Activated T-cell treated with anti-CD3 and anti-CD28 coated beads, Interleukin-2, amount 50 U/mL, for 24 hours (primary cell): ENCODE measurements at places on chromosomes 4 and X.
A peak's percentile ranks its signal among the peaks of the same experiment; 100 is the strongest.

DNA sequence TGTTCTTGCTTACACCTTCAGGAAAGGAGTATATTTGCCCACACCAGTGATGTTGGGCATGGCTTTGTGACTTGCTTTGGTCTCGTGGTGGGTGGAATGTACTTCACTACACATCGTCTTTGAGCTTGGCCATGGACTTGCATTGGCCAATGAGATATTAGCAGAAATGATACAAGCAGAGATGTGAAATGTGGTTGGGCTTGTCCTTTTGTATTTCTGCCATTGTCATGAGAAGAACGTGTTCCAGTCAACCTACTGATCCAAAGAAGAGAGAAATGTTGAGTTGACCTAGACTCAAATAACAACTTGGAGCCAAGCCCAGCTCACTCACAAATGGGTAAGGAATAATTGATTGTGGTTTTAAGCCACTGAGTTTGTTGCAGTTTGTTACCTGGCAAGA lies 138.4 kb upstream of the ARX start:
- no peak for DNase-seq

- no peak for DNase-seq
These were observed 25.5 kb upstream of the LRCH2 start for GRCh38 chrX:115259238-115259875.

DNA sequence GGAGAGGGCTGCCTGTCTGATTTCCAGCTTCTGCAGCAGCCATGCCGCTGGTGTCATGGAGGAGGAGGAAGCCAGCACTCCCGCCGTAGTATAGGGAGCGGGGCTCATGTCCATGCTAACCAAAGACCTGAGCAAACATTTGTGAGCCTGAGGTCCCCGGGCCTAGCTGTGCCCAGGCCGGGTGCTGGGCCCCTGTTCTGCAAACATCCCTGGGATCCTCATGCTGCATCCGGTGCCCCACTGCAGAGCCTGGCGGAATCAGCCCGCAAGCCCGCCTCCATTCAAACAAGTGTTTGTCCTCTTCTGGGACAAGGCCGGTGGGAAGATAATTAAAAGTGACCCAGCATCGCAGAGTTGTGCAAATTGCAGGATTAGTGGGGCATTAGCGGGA lies 106.3 kb downstream of the SORCS2 start:
- no peak for DNase-seq

- no peak for DNase-seq
These were observed 19.9 kb downstream of the ABCG2 start for GRCh38 chr4:88138561-88138960.

DNA sequence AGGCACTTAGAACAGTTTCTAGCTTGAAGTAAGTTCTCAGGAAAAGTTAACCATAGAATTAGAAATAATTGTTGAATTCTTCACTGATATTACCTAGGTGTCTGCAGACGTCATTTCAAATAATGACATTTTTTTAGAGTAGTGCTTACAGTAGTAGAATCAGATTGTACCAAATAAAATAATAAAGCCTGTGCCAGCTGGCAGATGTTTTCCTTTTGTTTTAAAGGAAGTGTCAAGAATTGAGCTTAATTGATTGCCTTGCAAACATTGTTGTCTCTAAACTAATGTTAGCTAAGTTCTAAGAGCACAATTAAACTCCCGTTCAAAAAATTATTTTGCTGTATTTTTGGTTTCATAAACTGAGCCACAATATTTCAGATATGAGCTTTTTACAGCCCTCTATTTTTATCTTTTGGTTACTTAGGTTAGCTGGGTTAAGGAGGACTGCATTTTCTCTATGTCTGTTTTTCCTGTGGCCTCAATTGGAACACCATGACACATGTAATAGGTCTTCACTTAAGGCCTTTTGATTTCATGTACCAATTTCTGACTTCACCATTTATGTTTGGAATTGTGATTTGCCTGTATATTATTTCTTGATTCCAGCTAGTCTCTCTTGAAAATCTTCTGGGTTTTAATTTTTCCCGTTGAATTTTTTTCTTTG lies 64.2 kb downstream of the DCUN1D4 start:
- no peak for DNase-seq

DNA sequence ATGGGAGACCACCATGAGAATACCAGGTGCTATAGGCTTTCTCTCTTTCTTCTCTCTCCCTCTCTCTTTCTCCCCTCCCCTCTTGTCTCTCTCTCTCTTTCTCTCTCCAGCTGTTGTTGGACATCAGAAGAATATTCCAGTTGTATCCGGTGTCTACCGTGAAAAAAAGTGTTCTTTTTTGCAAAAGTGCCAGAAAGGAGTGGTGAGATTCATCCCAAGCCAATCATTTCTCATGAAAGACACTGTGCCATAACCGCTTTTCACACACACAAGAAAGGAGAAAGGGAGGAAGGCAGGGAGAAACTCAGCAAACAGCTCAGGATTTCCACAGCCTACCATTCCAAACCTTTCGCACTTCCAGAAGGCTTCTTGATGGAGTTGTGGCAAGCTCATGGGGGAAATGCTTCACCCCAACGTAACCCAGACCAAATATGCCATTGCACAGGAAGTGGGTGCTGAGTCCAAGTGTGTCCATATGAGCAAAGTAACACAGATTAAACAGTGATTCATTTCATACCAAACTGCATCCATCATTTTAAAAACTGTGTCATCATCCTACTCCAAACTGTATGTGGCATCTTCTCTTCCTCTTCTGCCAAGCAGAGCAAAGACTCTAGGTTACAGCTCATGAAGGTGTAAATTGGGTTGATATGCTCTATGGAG lies 224.0 kb downstream of the APBB2 start:
- no peak for DNase-seq

GRCh38 chr4:41212616-41213203 lies 1.6 kb downstream of the APBB2 start:
- DNase-seq = no peak

- no peak for DNase-seq
These were observed 29.5 kb upstream of the PLP1 start for GRCh38 chrX:103747163-103747562.

- DNase-seq = no peak
These were observed 552.3 kb downstream of the PCDH7 start for GRCh38 chr4:31272331-31273061.

GRCh38 chr4:2583092-2583491 lies 46.6 kb downstream of the FAM193A start:
- peak; percentile 7 for DNase-seq

GRCh38 chrX:29535212-29536162 lies 679.9 kb upstream of the MAGEB2 start:
- DNase-seq = no peak

- no peak for DNase-seq
These were observed 24.0 kb downstream of the DOCK11 start for GRCh38 chrX:118519411-118520215.

DNA sequence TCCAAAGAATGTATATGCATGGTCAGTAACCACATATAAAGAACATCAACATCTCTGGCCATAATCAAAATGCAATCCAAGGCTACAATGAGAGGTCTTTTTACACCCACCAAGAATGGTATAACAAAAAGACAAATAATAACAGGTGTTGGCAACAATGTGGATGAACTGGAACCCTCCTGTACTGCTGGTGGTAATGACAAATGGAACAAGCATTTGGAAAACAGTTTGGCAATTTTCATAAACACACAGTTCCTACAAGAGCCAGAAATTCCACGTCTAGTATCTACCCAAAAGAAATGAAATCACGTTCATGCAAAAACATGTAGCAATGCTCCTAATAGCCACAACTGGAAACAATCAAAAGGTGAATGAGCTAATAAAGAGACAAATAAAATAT lies 11.7 kb downstream of the UGT2B4 start:
- no peak for DNase-seq

GRCh38 chrX:42748067-42748850 lies 29.7 kb downstream of the PPP1R2C start:
- DNase-seq = no peak

- DNase-seq = no peak
These were observed 35.4 kb upstream of the UGT2A3 start for GRCh38 chr4:68987007-68987406.

DNA sequence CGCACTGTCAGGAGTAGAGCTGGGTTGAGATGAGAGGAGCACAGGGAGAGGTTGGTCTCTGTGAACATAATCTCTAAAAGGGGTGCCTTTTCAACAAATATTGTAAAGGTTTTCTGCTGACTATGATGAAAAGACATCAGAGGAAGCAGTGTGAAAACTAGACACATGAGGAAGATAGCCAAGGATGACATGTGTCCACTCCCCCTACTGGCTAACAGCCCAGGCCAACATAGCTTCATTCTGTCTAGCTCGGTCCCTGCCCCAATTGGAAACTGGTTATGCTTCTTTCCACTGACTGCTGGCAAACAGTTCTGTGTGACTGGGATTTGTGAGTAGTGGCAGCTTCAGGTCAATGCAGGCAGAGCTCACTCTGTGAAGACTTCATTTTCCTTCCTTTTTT lies 115.4 kb upstream of the ESX1 start:
- no peak for DNase-seq

DNA sequence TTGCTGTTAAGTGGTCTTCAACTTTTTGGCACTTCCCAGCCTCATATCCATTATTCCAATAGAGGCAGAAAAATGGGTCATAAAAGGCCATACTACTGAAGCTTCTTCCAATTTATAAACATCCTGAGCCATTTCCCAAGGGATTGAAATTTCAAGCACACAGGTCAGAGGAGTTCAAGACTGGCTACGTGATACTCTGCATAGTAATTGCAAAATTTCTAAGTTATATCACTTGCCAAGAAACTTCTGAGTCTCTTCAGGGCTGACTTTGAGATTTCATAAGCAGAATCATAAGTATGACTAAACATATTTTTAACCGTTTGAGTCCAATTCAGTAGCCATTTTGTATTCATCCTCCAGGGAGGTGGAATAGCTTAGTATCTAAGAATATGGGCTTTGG lies 75.6 kb upstream of the RXFP1 start:
- DNase-seq = no peak

DNA sequence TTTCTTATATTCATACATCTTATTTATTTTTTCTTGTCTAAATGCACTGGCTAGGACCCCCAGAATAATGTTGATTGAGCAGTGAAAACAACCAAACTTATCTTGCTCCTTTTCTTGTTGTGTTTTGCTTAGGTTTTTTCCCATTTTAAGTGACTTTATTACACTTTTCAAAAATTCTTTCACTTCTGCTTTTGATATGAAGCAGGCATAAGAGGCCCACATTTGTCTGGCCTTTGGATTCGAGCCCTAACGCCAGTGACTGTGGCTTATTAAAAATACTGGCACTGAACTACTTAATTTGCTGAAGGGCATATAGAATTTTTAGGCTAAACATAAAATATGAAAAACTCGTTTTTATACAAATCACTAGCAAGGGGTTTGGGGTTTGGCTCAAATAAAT lies 197.0 kb downstream of the ASB9 start:
- no peak for DNase-seq

GRCh38 chr4:17811078-17811603 lies 362 bp downstream of the NCAPG start:
- DNase-seq = no peak

GRCh38 chrX:112941209-112941837 lies 100.7 kb upstream of the AMOT start:
- no peak for DNase-seq

DNA sequence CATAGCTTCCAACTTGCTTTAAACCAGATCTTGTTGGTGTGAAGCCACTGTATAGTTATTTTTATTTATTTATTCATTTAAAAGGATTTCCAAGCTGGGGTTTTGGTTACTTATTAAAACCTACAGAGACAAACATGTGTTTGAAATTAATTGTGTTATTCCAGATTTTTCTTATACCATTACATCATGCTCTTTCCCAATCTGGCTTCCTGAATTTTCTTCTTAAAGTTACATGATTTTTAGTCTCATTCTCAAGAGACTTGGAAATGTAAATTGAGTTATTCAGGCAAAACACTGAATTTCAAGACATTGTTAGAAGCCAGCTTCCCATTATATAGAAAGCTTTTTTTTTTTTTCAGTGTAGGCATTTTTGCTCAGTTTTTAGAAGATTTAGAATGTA lies 381.9 kb downstream of the IL1RAPL1 start:
- DNase-seq = no peak

DNA sequence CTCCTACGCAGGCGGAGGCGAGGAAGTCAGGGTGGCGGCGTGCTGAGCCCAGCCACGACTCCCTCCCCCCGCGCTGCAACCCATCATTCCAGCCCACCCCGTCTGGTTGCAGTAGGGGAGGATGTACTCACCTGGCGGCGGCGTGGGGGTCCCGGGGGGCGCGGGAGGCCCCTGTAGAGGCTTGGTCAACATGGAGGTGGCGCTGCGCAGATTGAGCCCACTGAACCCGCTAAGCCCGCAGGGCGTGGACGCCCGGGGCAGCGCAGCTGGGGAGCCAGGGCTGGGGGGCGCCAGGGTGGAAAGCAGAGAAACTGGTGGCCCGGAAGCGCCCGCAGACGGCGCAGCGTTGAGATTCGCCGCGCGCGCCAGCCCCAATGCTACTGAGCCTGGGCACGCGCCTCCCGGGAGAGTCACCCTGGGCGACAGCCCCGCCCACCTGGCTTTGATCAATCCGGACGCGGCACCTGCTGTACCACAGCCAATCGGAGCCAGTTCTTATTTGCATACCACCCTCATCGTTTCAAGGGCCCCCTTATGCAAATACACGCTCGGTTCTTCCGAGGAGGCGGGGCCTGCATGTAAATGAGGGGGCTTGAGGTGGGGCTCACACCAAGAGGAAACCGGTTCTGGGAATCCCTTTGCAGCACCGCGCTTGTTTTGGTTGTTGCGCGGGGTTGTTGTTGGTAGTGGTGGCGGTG lies at the start of gene PIM2:
Gene PIM2 (minus strand): TSS at position 382 of the 698 bp plus-strand sequence. CDS start 190 bp downstream, at position 192.
- DNase-seq = peak; percentile 88

DNA sequence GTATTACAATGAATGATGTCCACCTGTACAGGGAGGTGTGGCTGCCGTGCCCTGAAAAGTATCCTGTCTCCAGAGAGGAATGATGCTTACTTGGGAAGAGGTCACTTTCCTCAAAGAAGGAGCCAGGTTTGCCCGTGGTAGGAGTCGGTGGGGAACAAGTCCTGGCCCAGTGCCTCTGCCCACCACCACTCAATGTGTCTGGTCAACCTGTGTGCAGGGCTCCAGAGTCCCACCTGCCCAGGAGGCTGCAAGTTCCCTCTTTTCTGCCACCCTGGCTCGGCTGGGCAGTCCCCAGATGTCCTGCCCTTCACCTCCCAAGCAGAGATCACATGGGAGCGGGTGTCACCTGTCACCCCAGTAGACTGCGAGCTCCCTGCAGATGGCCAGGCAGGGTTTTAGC lies 75.4 kb upstream of the C4orf50 start:
- no peak for DNase-seq

DNA sequence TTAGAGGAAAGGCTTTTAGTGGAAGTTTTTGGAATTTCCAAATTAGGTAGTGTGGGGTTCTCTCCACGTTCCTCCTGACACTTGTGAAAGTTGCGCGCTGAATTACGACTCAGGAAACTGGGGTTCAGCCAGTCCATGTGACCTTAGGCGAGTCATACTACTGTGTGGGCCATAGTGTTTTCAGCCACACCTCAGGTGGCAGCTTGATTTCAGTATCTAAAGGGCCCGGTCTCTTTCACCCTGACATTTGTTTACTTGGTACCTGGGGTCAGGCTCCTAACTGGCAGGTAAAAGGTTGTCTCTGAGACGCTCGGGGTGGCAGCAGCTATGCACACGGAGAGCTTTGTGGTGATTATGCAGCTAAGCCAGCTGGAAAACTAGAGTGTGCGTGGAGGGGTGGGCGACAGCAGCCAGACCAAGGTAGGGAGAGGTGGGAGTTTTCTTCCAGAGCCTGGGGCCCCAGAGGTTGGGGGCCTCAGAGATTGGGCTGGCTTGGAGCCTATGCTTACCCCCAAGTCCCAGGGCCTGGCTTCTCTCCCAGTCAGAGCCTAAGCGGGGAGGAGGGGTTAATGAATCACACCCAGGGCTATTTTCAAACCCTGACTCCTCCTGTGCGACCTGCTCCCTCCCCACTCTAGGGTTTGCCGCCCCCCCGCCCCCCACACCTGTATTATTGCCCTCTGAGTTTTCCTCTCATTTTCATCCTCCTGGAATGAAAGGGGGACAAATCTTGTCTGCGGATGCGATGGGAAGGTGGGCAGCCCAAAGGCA lies 47.2 kb downstream of the STARD8 start:
- DNase-seq = no peak
